ENCODE measurements at places on chromosomes 1 and 21.

DNA sequence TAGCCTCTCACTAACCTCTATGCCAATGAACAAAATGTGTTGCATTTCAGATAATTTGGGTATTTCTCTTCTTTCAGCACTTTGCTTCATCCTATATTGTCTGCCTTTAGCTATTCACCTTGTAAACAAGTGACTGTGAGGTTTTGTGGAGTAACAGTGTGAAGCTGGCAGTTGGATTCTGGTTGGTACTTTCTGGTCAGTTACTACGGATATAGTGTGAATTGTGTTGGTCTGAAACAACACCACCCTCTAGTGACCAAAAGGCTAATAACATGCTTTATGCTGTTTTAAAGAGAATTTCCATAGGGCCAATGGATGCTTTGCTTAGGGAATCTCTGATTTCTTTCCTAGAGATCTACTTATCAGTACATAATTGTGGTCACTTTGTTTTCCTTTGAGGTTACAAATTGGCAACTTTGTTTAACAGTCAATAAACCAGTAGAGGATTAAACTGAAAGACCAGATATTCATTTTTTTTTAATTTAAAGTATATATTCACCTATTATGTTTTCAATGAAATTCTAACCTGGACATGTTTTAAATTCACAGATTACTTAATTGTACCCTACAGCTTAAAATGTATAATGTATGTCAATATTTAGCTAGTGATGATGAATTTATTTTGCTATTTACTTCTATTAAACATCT is 2.5 kb upstream of the PTGER3 start:
- no peak for DNase-seq

GRCh38 chr1:3939242-3940080 is 39.4 kb upstream of the C1orf174 start:
- no peak for DNase-seq

GRCh38 chr1:244461245-244462071 is at the start of gene CATSPERE:
TSS of gene CATSPERE (plus strand) at chr1:244461273. CDS start at chr1:244461430, 157 bp downstream.
- peak; percentile 82 for DNase-seq

GRCh38 chr1:183234660-183235476 is 48.8 kb downstream of the LAMC2 start:
- DNase-seq = no peak

- DNase-seq = no peak
These were observed 1.7 kb downstream of the GNB1 start for GRCh38 chr1:1889090-1889750.
